HT1080 (cell line): ENCODE measurements at places on chromosomes 6 and 20. TPM values are rescaled to one million over a fixed set of nuclear protein-coding genes. Genes with fewer than 3 reads are reported as not detected.

DNA sequence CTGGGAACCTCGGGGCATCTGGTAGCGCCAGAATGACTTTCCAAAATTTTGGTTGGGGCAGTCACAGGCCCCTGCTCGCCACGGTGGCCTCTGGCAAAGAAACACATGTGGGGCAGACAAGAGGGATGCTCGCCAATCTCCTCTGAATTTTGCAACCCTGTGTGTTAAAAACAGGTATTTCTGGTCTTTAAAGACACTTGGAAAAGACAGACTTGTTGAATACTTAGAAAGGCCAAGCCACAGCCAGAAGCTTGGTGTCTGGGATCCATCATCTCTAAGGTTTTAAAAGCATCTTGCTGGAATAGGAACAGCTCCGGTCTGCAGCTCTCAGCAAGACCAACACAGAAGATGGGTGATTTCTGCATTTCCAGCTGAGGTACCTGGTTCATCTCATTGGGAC, 31.2 kb downstream of the HLA-E start:
- no peak for DNase-seq

- no peak for DNase-seq
Observed at GRCh38 chr6:80126657-80127345, 20.3 kb downstream of the BCKDHB start.

DNA sequence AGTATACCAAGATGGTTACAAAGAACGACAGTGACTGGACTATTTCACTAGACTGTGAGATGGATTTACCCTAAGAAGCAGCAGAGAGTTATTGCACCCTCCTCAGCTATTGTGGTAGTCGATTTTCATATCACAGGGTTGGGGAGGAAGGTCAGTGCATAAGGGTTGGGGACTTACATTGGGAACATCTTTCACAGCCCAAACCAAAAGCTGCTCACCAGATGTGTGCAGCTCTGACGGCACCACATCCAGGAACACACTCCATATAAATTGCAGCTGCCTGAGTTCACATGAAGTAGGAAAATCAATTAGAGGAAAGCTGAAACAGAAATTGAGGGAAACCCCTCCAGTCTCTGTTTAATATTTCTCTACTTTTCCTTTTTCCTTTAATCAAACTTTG, 470.5 kb upstream of the NRSN1 start:
- DNase-seq, result no peak

The C6orf58 gene
- total RNA-seq, result 0.10 TPM in 1 of 2 replicates, not detected in the other

The DNAH8 gene
- not detected in 2 replicates for total RNA-seq

The PDYN gene
- total RNA-seq, result not detected in 2 replicates
